ENCODE measurements at places on chromosomes 7 and 10. TPM values are rescaled to one million over a fixed set of nuclear protein-coding genes. Genes with fewer than 3 reads are reported as not detected.

IL6 gene
- 0.85 TPM for total RNA-seq

MRC1 gene
- 88.6 TPM for total RNA-seq

C10orf67 gene
- total RNA-seq: not detected

DNA sequence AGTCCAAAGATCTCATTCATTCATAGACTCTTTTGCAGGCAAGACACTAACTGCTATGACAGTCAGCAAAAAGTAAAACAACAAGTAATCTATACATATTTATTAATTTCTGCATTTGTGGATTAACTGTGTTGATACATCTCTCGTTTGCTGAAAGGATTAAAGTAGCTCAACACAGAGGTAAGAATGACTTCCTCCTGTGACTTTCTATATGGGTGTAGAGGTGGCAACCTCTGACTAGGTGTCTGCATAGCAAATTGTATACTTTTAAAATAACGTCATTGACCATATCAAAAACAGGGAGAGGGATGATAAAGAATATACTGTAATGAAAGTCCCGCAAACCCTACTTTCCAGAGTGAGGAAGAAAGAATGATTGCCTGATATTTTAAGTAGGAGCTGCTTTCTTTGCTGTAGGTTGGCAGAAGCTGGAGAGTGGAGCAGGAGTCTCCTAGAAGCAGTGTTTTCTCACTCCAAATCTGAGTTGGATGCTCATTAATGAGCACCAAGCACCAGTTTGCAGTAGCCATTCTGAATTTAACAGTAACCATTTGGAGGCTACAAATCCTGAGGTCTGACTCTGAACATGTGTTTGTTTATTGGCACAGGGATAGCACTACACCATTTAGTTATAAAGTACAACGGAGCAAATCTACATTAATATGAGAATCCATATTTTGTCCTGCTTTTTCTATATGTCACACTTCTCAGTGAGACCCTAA, 9.2 kb upstream of the LRRN3 start:
- no peak for ATAC-seq

DNA sequence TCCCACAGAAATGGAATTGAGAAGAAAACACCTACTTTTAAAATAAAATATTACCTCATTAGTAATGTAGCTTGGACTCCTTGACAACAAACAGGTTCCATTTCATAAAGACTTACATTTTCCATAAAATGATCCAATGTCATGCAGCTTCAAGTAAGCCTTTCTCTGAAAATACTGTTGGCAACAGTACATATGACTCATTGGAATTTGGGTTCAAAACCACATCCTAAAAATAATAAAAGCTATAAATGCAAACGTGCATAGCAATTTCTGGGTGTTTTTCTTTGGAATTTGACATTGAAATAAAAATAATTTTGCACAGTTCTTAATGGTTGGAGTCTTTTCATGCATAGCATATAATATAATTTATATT, 47.9 kb downstream of the FHIP2A start:
- no peak for ATAC-seq

All from gastroesophageal sphincter (tissue), 4 donors.